Urothelium cell line (cell line): ENCODE measurements at places on chromosomes 5 and 9.
A peak's percentile ranks its signal among the peaks of the same experiment; 100 is the strongest.

DNA sequence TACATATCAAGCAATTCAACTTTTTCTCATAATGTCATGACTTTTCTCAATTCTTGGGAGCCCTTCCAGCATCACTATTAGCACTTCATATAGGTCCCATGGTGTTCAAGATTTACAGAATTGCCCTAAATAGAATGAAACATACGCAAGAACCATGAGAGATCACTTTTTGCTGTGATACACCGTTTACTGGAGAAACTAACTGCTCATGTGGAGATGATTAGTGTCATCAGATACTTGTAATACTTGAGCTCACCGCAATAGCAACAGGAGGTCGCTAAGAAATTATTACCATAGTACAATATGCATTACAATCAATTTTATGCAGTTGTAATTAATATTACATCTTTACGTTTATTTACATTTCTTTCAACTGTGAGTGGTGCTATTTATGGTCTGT lies 4.8 kb upstream of the PCSK5 start:
- no peak for DNase-seq

DNA sequence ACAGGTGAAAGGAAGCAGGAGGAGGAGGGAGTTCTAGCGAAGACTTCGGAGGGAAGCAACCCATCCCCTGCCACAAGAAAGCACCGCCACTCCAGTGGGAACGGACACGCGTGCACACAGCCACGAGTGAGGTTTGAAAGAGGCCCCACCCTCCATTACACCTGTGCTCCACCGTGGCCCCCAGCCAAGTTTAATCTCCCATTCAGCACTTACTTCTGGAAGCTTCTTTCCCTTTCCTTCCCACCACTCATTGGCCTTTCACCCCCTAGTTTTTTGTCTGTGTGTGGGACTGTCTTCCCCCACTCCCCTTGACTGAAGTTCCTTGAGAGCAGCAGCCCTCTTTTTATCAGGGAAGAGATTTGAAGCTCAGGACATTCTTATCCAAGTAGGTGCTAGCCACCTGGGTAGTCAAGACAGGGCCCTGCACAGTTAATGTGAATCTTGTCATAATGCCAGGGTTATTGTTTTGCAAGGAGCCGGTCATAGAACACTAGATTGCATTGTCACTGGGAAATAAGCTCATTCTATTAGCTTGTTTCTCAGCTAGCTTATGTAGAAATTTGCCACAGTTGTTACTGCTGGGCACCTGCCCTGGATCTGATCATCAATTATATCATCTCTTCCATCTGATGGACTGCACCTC lies 256.0 kb downstream of the DOCK8 start:
- DNase-seq, result peak; percentile 7

DNA sequence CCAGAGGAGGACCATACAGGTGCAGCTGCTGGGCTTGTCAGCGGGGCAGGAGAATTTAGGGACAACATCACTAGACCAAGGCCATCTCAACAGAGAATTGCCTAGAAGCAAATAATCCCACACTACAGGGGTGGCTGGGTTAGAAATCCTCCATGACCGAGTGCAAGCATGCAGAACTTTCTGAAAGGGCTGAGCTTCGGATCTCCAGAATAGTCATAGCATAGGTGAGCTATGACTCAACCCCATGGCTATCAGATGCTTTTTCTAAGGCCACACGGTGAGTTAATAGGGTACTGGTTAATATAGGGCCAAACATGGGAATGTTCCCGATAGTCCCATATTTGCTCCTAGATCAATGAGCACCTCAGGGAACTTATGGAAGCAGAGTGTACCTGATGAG lies 4.2 kb downstream of the KCNIP1 start:
- no peak for DNase-seq

- DNase-seq, result peak; percentile 99
These were observed at the start of gene PCYOX1L for GRCh38 chr5:149357370-149358293. Gene PCYOX1L, plus strand, starts transcription at chr5:149358046. Its CDS starts 23 bp downstream, at chr5:149358069.

DNA sequence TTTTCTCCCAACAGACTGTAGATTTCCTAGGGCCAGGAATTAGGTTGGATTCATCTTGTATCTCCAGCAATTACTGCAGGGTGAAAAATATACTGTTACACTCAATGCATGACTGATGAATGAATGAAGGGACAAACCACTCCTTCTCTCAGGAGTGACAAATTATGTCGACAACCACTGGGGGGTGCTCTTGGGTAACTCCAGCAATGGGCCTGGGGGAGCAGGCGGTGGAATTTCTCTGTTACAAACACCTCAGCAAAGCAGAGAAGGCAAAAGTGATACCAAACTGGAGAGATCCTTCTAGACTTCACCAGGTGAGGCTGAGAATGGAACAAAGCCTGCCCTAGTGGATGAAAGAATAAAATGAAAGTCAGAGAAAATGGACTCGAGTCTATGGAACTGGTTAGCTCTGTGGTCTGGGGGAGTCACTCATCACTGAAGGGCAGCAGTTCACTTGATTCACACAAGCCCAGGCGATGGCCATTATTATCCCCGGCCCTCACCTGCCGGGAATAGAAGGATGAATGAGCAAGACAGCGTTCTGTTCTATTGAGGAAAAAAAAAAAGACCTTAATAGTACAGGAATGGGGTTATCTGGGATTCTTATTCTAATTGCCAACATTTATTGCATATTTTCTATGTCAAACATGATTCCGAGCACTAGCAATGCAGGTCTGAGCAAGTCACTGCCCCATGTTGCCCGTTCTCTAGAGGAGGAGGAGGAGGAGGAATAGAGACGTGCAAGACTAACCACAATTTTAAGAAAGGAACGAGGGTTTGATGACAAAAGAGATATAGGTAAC lies 341.1 kb downstream of the ASTN2 start:
- DNase-seq, result peak; percentile 42
